Activated T-helper 17 cell treated with anti-CD3 and anti-CD28 coated beads, Interleukin-2, amount 50 U/mL, for 72 hours (primary cell): ENCODE measurements at places on chromosomes 1 and 21.
A peak's percentile ranks its signal among the peaks of the same experiment; 100 is the strongest.

GRCh38 chr1:61158591-61158990, 76.2 kb downstream of the NFIA start:
- no peak overlapping the region for H3K27ac ChIP-seq
- no peaks in the 10 kb centered on the region for H3K36me3 ChIP-seq
- H3K4me3 ChIP-seq = no peak overlapping the region
- H3K4me1 ChIP-seq = peaks cover 8% of the 10 kb centered on the region

GRCh38 chr1:78586572-78586971, 33.7 kb upstream of the IFI44L start:
- H3K4me1 ChIP-seq = no peaks in the 10 kb centered on the region
- no peaks in the 10 kb centered on the region for H3K36me3 ChIP-seq
- H3K27ac ChIP-seq = no peak overlapping the region
- no peak overlapping the region for H3K4me3 ChIP-seq
- no peaks in the 10 kb centered on the region for H3K27me3 ChIP-seq

GRCh38 chr21:44919913-44920693, 596 bp downstream of the ITGB2 start:
- H3K4me1 ChIP-seq = peaks cover 50% of the 10 kb centered on the region
- H3K27me3 ChIP-seq = no peaks in the 10 kb centered on the region
- H3K27ac ChIP-seq = peak overlapping the region; percentile 90
- peaks cover 78% of the 10 kb centered on the region for H3K36me3 ChIP-seq

GRCh38 chr1:213457733-213458132, 406.7 kb downstream of the RPS6KC1 start:
- no peak for ATAC-seq
- no peak overlapping the region for H3K27ac ChIP-seq
- H3K36me3 ChIP-seq = no peaks in the 10 kb centered on the region
- no peak overlapping the region for H3K4me3 ChIP-seq
- no peaks in the 10 kb centered on the region for H3K4me1 ChIP-seq

- H3K27me3 ChIP-seq = peaks cover 13% of the 10 kb centered on the region
- H3K36me3 ChIP-seq = no peaks in the 10 kb centered on the region
- H3K27ac ChIP-seq = no peak overlapping the region
- no peak for ATAC-seq
- H3K4me3 ChIP-seq = no peak overlapping the region
Measured at GRCh38 chr1:248791010-248791409, 34.7 kb downstream of the SH3BP5L start.

- H3K27ac ChIP-seq = no peak overlapping the region
- H3K27me3 ChIP-seq = peaks cover 53% of the 10 kb centered on the region
- H3K4me1 ChIP-seq = peaks cover 7% of the 10 kb centered on the region
Measured at GRCh38 chr1:165375623-165376022, 19.1 kb upstream of the LMX1A start.

GRCh38 chr1:178908358-178908757, 37.5 kb upstream of the ANGPTL1 start:
- ATAC-seq = no peak
- no peak overlapping the region for H3K27ac ChIP-seq

DNA sequence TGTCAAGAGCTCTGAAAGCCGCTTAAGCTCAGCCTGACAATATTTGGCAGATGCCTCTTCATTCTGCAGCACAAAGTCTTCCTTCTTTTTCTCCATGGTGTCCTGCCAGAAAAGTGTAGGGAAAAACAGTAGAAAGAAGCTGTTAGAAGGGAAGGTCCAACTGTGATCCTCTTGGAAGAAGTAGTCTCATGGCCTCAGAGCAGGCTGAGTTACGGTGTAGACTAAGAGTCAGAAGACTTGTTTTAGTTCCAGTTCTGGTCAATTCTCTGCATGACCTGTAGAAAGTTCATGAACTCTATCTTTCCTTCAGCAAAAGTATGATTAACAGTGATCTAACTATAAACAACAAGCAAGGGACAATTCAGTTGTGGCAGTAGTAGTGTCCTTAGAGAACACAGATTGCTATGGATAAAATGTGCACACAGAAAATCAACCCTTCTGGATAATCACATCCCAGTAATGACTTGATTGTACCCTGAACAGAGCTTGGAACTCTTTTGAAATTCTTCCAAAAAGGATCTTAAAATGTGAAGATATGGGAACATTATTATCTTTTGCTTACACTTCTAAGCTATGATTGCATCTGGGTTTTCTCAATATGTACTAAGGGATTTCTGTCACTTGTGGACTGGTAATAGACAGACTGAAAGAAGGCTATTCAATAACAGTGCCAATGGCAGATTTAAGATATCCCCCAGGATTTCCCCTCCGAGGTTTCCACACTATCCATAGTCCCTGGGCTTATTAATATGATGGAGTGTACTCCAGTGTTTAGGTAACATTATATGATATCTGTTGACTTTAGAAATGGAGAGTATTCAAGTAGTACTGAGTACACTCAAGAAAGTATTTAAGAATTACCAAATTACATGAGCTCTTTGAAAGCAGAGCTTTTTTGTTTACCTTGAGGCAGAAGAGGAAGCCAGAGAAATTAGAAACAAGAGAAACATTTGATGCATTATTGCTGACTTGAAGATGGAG, 22.1 kb upstream of the GBP2 start:
- no peaks in the 10 kb centered on the region for H3K36me3 ChIP-seq
- peaks cover 10% of the 10 kb centered on the region for H3K27me3 ChIP-seq
- no peak overlapping the region for H3K27ac ChIP-seq
- H3K4me3 ChIP-seq = no peak overlapping the region
- ATAC-seq = no peak

DNA sequence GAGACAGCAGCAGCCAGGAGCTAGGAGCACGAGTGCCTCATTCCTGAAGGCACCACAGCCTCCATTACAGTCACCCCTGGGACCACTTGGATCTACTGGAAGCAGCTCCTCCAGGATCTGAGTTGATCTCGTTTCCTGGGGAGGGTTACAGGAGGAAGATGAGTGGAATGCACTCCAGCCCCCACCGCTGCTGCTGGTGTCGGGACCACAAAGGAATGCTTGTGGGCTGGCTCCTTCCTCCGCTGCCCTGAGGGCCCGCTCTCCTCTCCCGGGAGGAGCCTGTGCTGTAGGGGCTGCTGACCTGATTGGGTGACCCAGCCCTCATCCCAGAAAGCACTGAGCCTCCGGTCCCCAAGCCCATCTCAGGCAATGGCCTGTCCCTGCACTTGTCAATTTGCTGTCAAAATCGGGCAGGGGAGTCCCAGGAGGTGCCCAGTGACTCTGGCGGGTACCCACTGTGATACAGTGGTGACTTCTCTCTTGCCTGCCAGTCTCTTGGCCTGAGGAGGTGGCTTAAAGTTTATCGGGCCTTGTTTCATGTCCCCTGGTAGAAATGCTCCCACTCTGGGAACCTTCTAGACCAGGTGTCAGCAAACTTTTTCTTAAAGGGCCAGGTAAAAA, 23.1 kb downstream of the IL10RB start:
- no peaks in the 10 kb centered on the region for H3K27me3 ChIP-seq
- no peak overlapping the region for H3K27ac ChIP-seq
- H3K4me1 ChIP-seq = no peaks in the 10 kb centered on the region
- peaks cover 78% of the 10 kb centered on the region for H3K36me3 ChIP-seq

DNA sequence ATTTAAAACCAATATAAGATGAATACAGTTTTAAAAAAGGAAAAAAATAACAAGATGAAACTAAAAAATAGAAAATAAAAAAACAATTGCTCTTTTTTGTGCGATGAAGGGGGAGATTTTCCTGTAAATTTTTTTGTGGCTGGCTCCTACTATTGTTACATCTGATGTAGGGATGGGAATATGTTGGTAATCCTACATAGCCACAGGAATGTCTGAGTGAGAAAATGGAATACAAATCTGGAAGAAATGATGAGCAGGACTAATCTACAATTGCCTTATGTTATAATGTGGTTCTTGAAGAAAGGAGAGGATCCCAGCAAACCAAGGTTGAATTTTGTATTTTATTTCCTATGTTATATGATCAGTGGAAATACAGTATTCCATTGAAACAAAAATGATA, 40.9 kb downstream of the ATP6V1G3 start:
- H3K36me3 ChIP-seq = no peaks in the 10 kb centered on the region
- H3K27me3 ChIP-seq = no peaks in the 10 kb centered on the region
- peaks cover 8% of the 10 kb centered on the region for H3K4me1 ChIP-seq
- no peak overlapping the region for H3K27ac ChIP-seq
- no peak for ATAC-seq

GRCh38 chr1:149844650-149845255, 54.6 kb upstream of the BOLA1 start:
- H3K4me3 ChIP-seq = peak overlapping the region; percentile 88
- no peaks in the 10 kb centered on the region for H3K27me3 ChIP-seq
- H3K4me1 ChIP-seq = peaks cover 44% of the 10 kb centered on the region

GRCh38 chr1:31531177-31531999, 44.9 kb upstream of the TINAGL1 start:
- H3K27ac ChIP-seq = no peak overlapping the region
- ATAC-seq = no peak
- peaks cover 35% of the 10 kb centered on the region for H3K27me3 ChIP-seq
- no peaks in the 10 kb centered on the region for H3K36me3 ChIP-seq

DNA sequence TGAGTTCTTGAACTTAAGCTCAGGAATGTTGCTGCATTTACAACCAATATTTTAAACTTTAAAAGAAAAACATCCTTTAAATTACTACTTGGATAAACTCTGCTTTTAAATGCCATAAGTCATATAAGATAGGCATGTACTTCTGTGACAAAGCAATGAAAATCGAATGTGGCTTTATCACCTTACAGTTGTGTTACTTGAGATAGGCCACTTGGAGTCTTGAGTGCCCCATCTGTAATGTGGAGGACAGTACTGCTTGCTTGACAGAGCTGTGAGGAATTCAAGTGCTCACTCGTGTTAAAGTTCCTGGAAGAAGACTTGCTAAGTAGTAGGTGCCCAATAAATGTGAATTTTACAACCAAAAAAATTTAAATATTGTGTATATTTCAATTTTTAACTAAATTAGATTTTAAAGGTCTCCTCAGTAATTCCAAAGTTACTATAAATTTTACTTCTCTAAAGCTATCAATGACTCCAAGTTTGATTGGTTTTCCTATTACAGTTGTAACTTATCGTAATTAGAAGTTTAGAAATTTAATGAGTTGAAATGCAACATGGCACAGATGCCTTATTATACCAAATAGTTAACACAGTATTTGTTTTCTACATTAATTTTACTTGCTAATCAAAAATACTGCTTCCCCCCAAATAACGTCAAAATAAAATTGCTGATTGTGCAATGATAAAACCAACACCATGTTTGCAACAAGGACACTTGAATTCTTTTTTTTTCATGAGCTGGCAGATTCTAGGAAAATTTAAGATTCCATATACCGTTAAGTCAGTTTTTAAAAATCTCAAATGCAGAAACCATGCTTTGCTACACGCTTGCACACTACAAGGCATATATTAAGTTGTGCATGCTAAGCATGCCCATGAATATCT, 21.8 kb downstream of the PSMB2 start:
- no peak for ATAC-seq
- H3K36me3 ChIP-seq = peaks cover 91% of the 10 kb centered on the region
- no peak overlapping the region for H3K4me3 ChIP-seq
- H3K27me3 ChIP-seq = no peaks in the 10 kb centered on the region

DNA sequence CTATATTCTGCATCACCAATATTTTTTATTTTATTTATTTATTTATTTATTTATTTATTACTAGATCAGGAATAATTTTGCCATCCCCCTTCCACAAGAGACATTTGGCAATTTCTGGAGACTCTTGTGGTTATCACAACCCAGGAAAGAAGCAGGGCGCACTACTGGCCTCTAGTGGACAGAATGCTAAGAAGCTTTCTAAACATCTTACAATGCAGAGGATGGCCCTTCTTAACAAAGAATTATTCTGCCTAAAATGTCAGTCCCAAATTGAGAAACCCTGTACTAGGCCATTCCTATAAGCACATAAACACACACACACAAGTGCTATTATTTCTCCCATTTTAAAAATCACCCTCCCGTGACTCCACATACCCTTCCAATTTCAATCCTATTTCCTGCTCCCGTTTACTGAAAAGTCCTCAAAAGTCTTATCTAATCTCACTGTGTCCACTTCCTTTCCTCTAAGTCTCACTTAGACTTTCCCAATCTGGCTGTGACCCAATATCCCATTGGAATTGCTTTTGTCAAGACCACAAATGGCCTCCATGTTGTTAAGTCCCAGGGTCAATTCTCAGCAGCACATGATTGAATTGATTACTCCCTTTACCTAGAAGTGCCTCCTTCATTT, 43.7 kb upstream of the RNF11 start:
- H3K4me1 ChIP-seq = no peaks in the 10 kb centered on the region
- no peaks in the 10 kb centered on the region for H3K27me3 ChIP-seq
- H3K27ac ChIP-seq = no peak overlapping the region
- ATAC-seq = no peak

DNA sequence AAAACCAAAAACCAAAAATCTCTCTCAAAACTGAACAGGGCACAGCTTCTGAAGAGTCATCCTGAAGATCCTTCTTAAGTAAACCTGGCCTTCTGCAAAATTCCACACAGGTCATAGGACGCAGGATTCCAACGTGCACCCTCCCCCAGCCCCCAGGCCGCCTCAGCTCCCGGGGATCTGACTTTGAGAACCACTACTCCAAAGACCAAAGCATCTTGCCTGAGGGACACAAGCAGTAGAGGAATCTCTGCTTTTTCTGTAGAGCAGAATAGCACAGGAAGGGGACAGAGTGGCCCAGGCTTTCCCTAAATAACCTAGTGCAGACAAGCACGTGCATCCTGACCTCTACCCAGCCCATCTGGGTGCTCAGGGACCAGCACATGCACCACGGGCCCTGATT, 104.8 kb upstream of the VAMP3 start:
- no peak for ATAC-seq
- no peak overlapping the region for H3K4me3 ChIP-seq
- H3K27ac ChIP-seq = no peak overlapping the region
- no peaks in the 10 kb centered on the region for H3K36me3 ChIP-seq

DNA sequence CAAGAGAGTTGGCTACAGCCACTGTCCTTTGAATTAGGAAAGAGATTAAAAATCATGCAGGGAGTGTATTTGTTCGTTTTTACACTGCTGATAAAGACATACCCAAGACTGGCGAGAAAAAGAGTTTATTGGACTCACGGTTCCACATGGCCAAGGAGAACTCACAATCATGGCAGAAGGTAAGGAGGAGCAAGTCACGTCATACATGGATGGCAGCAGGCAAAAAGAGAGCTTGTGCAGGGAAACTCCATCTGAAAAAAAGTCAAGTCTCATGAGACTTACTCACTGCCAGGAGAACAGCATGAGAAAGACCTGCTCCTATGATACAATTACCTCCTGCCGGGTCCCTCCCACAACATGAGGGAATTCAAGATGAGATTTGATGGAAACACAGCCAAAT, 1595.2 kb downstream of the KCNT2 start:
- H3K27ac ChIP-seq = no peak overlapping the region
- H3K4me3 ChIP-seq = no peak overlapping the region
- no peaks in the 10 kb centered on the region for H3K36me3 ChIP-seq
- no peaks in the 10 kb centered on the region for H3K27me3 ChIP-seq

- H3K4me3 ChIP-seq = no peak overlapping the region
- no peak overlapping the region for H3K27ac ChIP-seq
- H3K27me3 ChIP-seq = no peaks in the 10 kb centered on the region
- H3K4me1 ChIP-seq = no peaks in the 10 kb centered on the region
Measured at GRCh38 chr1:155884031-155884960, 24.9 kb downstream of the SYT11 start.
